ENCODE measurements at places on chromosomes 7 and 10.

- DNase-seq, result no peak
- H3K27ac ChIP-seq, result no peak overlapping the region
- no peaks in the 10 kb centered on the region for H3K4me1 ChIP-seq
- no peaks in the 10 kb centered on the region for H3K27me3 ChIP-seq
- H3K4me3 ChIP-seq, result no peak overlapping the region
Observed at GRCh38 chr10:8768341-8768740, 713.9 kb downstream of the GATA3 start.

DNA sequence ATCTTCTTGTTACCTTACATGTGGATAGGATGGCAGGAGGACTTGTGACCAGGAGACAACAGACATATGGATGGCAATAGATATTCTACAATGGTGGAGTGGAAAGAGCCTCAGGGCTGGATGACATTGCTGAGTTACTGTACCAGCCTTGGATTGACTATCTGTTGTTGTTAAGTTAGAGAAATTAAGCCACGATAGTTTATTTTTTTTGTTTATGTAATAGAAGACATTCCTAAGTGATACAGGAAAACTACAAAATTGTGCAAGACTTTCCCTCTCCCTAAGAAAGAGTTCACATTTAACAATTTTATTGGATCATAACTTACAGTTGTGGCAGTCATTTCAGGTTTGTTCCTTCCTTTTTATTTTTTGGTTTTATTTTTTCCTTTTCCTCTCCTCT lies 230.7 kb upstream of the CACNA2D1 start:
- DNase-seq, result no peak
- H3K4me1 ChIP-seq, result no peaks in the 10 kb centered on the region
- no peak overlapping the region for H3K4me3 ChIP-seq
- no peaks in the 10 kb centered on the region for H3K27me3 ChIP-seq
- H3K27ac ChIP-seq, result no peak overlapping the region

- no peak for DNase-seq
- H3K36me3 ChIP-seq, result peaks cover 9% of the 10 kb centered on the region
- no peaks in the 10 kb centered on the region for H3K27me3 ChIP-seq
Observed at GRCh38 chr7:18815261-18815960, 302.0 kb downstream of the TWIST1 start.

DNA sequence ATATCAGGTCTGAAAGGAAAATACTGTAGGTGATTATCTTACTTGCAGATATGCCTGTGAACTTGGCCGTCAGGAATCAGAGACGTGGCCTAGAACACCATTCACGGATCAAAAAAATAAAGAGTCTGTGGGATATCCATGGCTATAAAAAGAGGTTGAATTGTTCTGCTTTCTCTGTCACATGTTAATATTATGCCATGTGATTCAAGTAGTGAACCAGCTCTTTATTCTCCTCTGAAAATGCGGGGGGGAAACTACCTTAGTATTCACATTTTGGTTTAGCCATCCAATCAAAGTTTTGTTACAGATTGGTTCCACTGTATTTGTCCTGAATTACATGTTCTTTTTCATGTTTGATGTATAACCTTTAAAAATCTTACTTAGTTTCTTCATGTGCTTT lies 120.5 kb downstream of the CCNY start:
- H3K4me1 ChIP-seq, result peaks cover 45% of the 10 kb centered on the region
- H3K27ac ChIP-seq, result no peak overlapping the region
- no peak for DNase-seq

GRCh38 chr10:30803892-30804322 lies 174.4 kb upstream of the LYZL2 start:
- H3K4me3 ChIP-seq, result no peak overlapping the region
- H3K4me1 ChIP-seq, result no peaks in the 10 kb centered on the region
- no peaks in the 10 kb centered on the region for H3K36me3 ChIP-seq

GRCh38 chr10:102646610-102647442 lies 2.5 kb downstream of the TRIM8 start:
- peak overlapping the region; percentile 97 for H3K27ac ChIP-seq
- H3K4me3 ChIP-seq, result peak overlapping the region; percentile 95
- H3K36me3 ChIP-seq, result peaks cover 36% of the 10 kb centered on the region
- no peaks in the 10 kb centered on the region for H3K27me3 ChIP-seq
- DNase-seq, result no peak
- H3K4me1 ChIP-seq, result peaks cover 67% of the 10 kb centered on the region

DNA sequence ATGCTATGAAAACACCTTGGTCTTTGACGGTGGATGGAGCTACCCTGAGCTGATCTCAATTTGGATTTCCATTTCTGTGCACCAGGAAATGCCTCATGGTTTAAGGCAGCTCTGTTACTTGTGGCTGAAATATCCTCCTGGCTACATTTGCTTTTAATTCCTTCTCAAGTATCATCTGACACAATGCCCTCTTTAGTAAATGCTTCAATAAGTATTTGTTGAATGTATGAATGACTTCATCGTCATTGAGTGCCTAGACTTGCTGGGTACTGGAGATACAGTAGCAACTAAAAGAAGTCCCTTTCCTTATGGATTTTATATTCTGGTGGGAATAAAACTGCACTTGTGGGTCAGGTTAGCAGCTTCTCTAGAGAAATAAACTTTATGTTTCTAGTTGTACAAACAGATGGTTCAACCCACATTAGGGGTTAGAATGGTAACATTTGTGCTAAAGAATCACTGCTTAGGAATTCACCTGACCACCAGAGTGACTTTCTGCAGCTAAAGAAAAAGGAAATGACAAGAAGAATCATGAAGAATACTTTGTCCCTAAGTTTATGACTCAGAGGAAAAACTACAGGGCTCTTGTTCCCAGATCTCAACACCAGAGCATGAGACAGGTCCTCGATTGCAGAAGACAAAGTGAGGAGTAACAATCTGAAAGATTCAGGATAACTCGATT lies 21.8 kb upstream of the SMNDC1 start:
- H3K4me3 ChIP-seq, result no peak overlapping the region
- peak overlapping the region; percentile 90 for H3K27ac ChIP-seq
- no peaks in the 10 kb centered on the region for H3K27me3 ChIP-seq
- H3K36me3 ChIP-seq, result peaks cover 11% of the 10 kb centered on the region

GRCh38 chr7:44158096-44158872 lies 17.2 kb upstream of the MYL7 start:
- H3K27me3 ChIP-seq, result no peaks in the 10 kb centered on the region
- DNase-seq, result no peak
- H3K27ac ChIP-seq, result no peak overlapping the region

DNA sequence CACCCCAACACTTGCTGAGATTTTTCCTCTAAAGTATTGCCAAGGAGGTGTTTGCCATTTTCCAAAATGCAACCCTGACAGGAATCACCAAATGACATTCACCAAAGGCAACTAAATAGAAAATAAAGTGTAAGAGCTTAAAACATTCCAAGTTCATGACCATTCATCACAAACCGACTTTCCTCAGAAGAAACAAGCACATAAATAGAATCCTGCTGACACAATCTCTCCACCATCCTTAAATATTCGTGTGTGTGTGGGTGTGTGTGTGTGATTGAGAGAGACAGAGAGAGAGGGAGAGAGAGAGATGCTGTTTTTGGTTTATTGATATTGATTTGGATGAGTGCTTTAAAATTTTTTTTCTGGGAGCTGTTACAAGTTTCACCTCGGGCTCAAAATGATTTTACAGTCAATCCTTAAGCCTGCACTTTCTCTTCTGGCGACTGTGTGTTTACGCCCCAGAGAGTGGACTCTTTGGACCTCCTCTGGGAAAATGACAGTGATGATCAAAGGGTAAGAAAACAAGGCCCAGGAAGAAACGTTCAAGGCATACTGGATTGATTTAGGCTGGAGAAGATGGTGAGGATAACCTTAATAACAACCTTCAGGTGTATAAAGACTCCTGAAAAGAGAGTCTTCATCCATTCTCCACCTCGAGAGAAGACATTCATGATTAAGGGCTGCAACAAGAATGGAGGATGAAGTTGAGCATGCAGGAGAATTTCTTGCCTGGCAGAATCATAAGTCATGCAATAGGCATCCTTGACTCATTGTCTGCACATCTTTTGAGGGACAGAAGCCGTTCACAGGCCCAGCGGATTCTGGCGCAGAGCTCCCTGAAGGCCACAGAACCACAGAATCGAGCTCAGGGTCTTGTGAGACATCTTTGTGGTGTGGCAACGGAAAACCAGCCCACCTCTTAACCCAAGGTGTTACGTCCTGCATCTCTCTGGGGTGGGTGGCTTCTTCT lies 104.4 kb upstream of the FGFR2 start:
- H3K4me3 ChIP-seq, result no peak overlapping the region
- peaks cover 10% of the 10 kb centered on the region for H3K27me3 ChIP-seq
- no peaks in the 10 kb centered on the region for H3K4me1 ChIP-seq
- no peak for DNase-seq
- no peaks in the 10 kb centered on the region for H3K36me3 ChIP-seq

GRCh38 chr7:1671594-1672451 lies 1.7 kb downstream of the ELFN1 start:
- no peak overlapping the region for H3K4me3 ChIP-seq
- H3K36me3 ChIP-seq, result no peaks in the 10 kb centered on the region
- DNase-seq, result no peak
- peaks cover 6% of the 10 kb centered on the region for H3K4me1 ChIP-seq
- no peak overlapping the region for H3K27ac ChIP-seq

DNA sequence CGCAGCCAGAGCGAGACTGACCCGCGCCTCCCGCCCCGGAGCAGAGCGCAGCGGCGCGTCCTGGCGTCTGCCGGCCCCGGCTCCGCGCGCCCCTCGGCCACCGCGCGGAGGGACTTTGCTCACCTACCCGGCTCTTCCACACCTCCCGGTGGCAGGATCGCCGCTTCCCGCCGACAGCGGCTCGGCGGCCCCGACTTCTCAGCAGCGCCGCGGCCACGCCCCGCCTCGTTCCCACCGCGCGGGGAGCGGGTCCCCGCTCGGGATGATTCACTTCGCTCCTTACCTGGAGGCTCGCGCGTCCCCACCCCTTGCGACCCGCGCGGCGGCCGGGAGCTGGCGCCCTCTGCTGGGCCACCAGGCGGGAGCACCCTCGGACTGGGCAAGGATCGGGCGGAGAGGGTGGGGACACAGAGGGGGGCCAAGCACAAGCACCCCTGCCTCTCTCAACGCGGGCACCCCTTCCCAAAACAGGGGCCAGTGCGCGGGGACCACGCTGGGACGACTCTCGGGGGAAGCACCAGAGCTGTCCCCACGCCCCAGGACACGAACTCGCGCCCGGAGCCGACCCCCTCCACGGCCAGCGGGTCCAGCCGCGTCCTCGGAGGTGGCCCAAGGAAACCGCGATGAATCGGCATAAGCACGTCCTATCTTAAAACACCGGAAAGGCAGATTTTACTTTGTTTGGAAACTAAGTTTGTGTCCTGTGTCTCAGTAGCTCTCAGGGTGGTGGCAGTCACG lies 101.0 kb upstream of the SVIL start:
- DNase-seq, result peak; percentile 70
- H3K4me1 ChIP-seq, result peaks cover 19% of the 10 kb centered on the region
- no peak overlapping the region for H3K27ac ChIP-seq
- H3K4me3 ChIP-seq, result peak overlapping the region; percentile 83

DNA sequence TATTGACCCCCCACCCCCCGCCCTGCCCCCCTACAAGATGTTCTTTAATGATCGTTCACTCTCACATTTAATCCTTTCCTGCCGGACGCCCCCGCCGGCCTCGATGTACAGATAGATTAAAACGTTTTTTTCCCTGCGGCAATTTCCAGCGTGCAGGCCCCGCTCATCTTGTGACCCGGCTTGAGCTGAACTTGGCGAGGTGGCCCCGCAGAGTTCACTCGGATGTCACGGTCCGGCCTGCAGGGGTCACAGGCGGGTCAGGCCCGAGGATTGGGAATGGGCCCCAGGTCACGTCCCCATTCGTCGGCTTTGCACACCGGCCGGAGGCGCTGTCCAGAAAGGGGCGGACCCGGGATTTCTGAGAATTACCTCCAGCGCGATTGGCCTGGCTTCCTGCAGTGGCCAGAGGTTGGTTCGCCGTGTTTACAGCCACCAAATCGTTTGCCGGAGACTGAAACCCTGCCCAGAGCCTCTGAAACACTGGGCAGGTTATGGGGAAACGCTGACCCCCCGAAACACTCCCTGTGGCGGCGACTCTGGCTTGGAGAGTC lies 1.9 kb upstream of the CYP26A1 start:
- H3K36me3 ChIP-seq, result no peaks in the 10 kb centered on the region
- H3K4me1 ChIP-seq, result peaks cover 33% of the 10 kb centered on the region
- DNase-seq, result no peak
- peaks cover 87% of the 10 kb centered on the region for H3K27me3 ChIP-seq
- peak overlapping the region; percentile 84 for H3K4me3 ChIP-seq

DNA sequence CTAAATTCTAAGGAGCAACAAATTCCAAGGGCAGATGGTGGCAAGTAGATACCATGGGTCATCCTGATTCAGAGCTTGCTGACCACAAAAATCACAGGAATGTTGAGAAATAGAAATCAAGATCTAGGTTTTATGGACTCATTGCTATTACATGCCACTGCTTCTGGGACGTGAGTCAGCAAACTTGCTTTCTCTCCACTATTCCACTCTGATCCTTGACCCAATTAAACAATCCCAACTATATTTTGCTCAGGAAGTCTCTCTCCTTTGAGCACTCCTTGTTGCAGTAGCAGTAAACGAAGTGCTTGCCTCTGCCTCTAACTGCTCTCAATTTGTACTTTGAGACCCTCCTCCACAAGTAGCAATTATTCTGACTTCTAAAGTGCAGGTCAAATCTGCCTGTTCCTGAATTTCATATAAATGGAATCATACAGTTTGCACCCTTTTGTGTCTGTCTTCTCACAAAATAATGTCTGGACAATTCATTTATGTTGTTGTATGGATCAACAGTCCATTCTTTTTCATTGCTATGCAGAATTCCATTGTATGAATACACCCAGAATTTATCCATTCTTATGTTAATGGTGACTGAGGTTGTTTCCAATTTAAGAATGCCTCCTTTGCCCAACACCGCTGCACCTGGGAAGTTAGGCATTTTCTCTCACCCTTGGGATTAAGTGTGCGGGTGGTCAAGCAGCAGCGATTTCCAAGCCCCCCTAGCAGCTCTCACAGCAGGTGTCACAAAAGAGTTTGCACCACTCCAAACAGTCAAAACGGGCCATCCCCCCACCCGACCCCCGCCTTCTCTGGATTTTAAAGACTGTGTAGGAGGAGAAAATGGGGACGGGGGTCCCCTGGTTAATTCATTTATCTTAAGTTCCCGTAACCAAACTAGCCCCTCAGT lies 35.9 kb downstream of the ACSM6 start:
- H3K27me3 ChIP-seq, result no peaks in the 10 kb centered on the region
- H3K27ac ChIP-seq, result peak overlapping the region; percentile 97
- peaks cover 18% of the 10 kb centered on the region for H3K36me3 ChIP-seq
- peak overlapping the region; percentile 98 for H3K4me3 ChIP-seq
- peaks cover 18% of the 10 kb centered on the region for H3K4me1 ChIP-seq

DNA sequence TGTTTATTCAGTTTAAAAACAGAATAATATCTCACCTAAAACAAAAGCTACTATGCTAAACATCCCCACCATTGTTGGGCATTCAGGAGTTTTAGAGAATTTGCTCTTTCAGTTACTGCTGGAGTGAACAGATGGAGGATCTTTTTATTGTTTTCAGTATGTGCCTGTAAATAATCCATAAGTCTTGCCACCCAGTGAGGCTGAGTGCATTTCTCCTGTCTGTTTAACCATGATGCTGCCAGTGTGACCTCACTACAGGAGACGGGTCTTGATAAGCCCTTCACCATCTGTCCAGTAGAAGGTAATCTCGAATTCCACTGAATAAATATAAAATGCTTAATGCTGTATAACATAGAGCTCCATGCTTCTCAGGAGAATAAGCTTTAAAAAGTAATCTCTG lies 430.9 kb downstream of the POM121L12 start:
- H3K36me3 ChIP-seq, result no peaks in the 10 kb centered on the region
- H3K4me3 ChIP-seq, result no peak overlapping the region
- no peak for DNase-seq
- no peaks in the 10 kb centered on the region for H3K27me3 ChIP-seq
- no peaks in the 10 kb centered on the region for H3K4me1 ChIP-seq
